ENCODE measurements at places on chromosomes 2 and 18.

- H3K36me3 ChIP-seq, result no peaks in the 10 kb centered on the region
- no peak overlapping the region for H3K27ac ChIP-seq
- H3K4me1 ChIP-seq, result peaks cover 2% of the 10 kb centered on the region
Measured at GRCh38 chr2:201128933-201129505, 13.1 kb downstream of the CFLAR start.

DNA sequence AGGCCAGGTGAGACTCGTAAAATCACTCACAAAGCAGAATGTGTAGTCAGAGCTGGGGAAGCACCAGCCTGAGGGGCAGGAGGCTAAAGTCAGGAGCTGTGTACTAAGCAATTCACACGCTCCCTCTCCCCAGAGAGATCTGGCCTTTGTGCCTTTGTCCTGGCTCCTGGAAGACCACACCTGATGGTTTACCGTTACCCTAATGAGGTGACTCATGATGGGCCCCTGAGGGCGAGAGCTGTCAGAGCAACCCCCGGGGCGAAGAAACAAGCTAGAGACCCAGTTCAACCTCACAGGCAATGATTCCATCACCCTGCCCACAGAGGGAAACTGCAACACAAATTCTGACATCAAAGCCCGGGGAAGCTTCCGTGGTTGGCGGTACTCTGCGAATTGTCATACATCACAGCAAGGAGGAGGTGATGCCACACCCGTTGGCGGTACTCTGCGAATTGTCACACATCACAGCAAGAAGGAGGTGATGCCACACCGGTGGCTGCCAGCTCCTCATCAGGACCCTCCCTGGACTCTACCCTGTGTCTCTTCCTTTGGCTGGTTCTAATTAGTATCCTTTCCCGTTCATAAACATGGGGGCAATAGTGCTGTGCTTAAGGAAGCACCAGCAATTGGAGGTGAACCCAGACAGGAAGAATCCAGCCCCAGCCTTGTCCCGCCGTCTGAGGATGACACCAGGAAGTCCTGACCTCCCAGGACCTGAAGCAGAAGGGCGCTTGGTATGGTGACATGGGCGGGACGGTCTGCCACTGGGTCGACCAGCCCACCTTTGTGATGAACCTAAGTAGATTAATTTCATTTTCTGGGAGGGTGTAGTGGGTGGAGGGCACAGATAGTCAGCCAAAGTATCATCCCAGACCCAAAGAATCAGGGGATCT lies 30.5 kb downstream of the B3GNT7 start:
- no peak overlapping the region for H3K27ac ChIP-seq
- no peaks in the 10 kb centered on the region for H3K4me1 ChIP-seq
- no peak for DNase-seq
- H3K27me3 ChIP-seq, result no peaks in the 10 kb centered on the region

- no peak overlapping the region for H3K4me3 ChIP-seq
- no peak for DNase-seq
- H3K27me3 ChIP-seq, result no peaks in the 10 kb centered on the region
- no peaks in the 10 kb centered on the region for H3K36me3 ChIP-seq
- 0 out of 2 replicates have a peak, but pooled peaks cover 3% of the 10 kb centered on the region for H3K4me1 ChIP-seq
- H3K27ac ChIP-seq, result no peak overlapping the region
Measured at GRCh38 chr2:71630454-71631328, 177.3 kb downstream of the DYSF start.

- H3K4me1 ChIP-seq, result no peaks in the 10 kb centered on the region
- H3K4me3 ChIP-seq, result no peak overlapping the region
- H3K36me3 ChIP-seq, result no peaks in the 10 kb centered on the region
- no peak for DNase-seq
- no peak overlapping the region for H3K27ac ChIP-seq
Measured at GRCh38 chr2:8617590-8617989, 64.3 kb upstream of the ID2 start.

DNA sequence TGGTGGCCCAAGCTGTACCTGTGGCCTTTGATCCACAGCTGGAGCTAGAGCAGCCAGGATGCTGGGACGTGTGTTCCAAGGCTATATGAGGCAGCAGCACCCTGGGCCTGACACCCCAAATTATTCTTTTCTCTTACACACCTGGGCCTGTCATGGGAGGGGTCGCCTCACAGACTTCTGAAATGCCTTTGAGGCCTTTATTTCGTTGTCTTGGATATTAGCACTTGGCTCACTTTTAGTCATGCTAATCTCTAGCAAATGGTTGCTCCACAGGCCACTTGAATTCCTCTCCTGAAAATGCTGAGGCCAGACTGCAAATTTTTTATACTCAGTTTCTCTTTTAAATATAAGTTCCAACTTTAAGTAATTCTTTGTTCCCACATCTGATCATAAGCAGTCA lies 22.0 kb upstream of the IL1R2 start:
- H3K36me3 ChIP-seq, result no peaks in the 10 kb centered on the region
- no peak for DNase-seq
- no peaks in the 10 kb centered on the region for H3K27me3 ChIP-seq
- H3K27ac ChIP-seq, result no peak overlapping the region
- no peak overlapping the region for H3K4me3 ChIP-seq

GRCh38 chr2:98293931-98294687 lies 52.1 kb upstream of the CNGA3 start:
- no peak for DNase-seq
- no peaks in the 10 kb centered on the region for H3K4me1 ChIP-seq
- no peaks in the 10 kb centered on the region for H3K36me3 ChIP-seq
- H3K4me3 ChIP-seq, result no peak overlapping the region

DNA sequence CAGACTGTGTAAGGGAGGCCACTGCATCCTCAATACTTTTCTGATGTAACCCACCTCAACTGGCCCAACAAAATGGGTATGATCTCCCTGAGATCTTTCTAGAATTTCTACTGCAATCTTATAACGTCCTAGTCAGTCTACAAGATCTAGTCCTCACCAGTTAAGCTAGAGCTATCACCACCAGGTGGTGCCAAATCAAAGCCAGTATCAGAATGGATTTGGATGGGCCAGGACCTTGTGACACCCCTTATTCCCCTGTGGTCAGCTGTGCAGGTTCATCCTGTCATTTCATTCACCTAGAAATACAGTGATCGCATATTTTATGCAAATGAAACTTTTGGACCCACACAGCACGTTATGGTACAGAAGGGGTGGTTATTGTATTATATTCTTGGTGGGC lies 90.3 kb downstream of the OLA1 start:
- no peak for DNase-seq
- no peaks in the 10 kb centered on the region for H3K36me3 ChIP-seq
- H3K4me3 ChIP-seq, result no peak overlapping the region

DNA sequence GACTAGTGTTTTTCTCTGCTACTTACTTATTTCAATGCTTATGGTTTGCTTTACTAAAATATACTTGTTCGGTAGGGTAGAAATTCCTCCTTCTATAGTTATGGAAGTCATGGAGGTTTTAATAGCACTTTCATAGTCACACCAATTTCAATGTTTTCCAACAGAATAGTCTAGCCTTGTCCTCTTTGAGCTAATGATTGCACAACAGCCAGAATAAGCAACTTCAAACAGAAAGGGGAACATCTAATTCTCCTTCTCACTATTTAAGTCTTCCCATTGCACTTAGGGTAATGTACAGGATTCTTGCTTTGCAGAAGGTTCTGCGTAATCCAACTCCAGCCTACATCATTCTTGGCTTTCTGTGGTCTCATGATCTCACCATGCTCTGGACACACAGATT lies 287.7 kb upstream of the GCFC2 start:
- no peaks in the 10 kb centered on the region for H3K27me3 ChIP-seq
- no peak overlapping the region for H3K27ac ChIP-seq
- no peak for DNase-seq
- no peaks in the 10 kb centered on the region for H3K4me1 ChIP-seq
- no peak overlapping the region for H3K4me3 ChIP-seq

GRCh38 chr2:9017411-9017810 lies 13.9 kb upstream of the MBOAT2 start:
- H3K27ac ChIP-seq, result no peak overlapping the region
- H3K4me3 ChIP-seq, result no peak overlapping the region
- H3K36me3 ChIP-seq, result no peaks in the 10 kb centered on the region
- H3K4me1 ChIP-seq, result no peaks in the 10 kb centered on the region
- DNase-seq, result no peak
- no peaks in the 10 kb centered on the region for H3K27me3 ChIP-seq

- no peaks in the 10 kb centered on the region for H3K4me1 ChIP-seq
- H3K36me3 ChIP-seq, result no peaks in the 10 kb centered on the region
- DNase-seq, result no peak
- no peaks in the 10 kb centered on the region for H3K27me3 ChIP-seq
- no peak overlapping the region for H3K4me3 ChIP-seq
- H3K27ac ChIP-seq, result no peak overlapping the region
Measured at GRCh38 chr2:101265893-101266499, 13.3 kb downstream of the CNOT11 start.

DNA sequence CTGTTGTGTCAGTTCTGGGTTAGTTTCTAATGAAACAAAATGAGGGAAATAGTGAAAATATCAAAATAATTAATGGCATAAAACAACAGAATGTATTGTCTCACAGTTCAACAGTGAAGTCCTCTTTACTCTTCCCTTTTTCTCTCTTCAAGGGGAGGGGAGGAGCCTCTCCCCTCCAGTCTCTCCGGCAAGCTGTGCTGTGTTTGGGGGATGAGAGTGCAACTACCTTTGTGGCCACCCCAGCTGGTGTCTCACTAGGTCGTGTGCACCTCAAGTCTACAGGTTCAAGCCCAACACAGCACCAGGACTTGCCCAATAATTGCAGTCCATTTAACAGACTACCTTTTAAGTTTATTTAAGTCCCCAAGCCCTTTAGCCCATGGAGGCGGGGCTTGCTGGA lies 271.7 kb upstream of the DOK6 start:
- DNase-seq, result peak; percentile 45
- no peak overlapping the region for H3K27ac ChIP-seq
- H3K4me3 ChIP-seq, result no peak overlapping the region
- no peaks in the 10 kb centered on the region for H3K27me3 ChIP-seq
- H3K36me3 ChIP-seq, result no peaks in the 10 kb centered on the region

- H3K4me1 ChIP-seq, result peaks cover 5% of the 10 kb centered on the region
- H3K27me3 ChIP-seq, result no peaks in the 10 kb centered on the region
- no peaks in the 10 kb centered on the region for H3K36me3 ChIP-seq
- no peak overlapping the region for H3K4me3 ChIP-seq
- H3K27ac ChIP-seq, result 0 out of 2 replicates have a peak overlapping the region, but pooled peaks have one; percentile 14
- DNase-seq, result no peak
Measured at GRCh38 chr2:115036818-115037217, 594.4 kb downstream of the DPP10 start.

- DNase-seq, result no peak
- H3K27ac ChIP-seq, result no peak overlapping the region
- no peaks in the 10 kb centered on the region for H3K27me3 ChIP-seq
- H3K4me1 ChIP-seq, result no peaks in the 10 kb centered on the region
Measured at GRCh38 chr2:100720445-100720844, 99.5 kb upstream of the NPAS2 start.

DNA sequence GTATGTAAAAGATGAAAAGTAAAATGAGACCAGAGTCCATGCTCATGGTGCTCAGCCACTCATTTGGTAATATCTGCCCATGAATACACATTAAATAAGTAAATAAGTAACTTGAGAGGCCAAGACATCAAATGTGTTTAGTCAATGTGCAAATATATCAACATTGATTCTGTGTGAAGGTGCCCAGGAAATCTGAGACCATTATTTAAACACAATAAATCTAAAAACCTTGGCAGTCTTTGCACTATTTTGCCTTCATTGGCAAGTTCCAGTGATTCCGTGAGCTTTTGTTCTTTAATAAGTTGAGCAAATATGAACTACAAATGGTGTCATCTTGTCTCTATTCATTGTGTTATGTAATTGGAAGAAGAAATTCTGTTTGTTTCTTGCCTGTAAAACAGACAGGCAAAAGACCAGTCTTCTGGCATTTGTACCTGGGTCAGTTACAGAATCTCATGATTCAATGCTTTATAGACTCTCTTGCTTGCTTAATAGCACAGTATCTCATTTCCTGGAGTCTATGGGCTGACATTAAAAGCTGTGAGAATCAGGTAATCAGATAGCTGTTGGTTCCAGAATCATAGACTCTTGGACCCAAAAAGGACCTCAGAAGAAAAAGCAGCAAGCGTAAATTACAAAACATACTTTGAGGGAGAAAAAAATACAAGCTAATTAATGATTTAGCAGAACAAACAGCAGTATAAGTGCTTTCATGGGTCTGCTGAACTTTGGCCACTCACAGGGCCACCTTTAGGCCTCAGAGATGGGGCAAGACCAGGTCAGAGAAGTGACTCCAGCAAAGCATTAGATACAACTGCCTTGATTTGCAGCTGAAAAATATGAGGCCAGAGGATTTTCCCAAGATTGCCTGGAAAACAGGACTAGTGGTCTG lies 20.0 kb upstream of the SERPINB3 start:
- no peak for DNase-seq
- peaks cover 6% of the 10 kb centered on the region for H3K4me1 ChIP-seq
- H3K27ac ChIP-seq, result no peak overlapping the region
- no peaks in the 10 kb centered on the region for H3K27me3 ChIP-seq

GRCh38 chr2:15834381-15835031 lies 105.8 kb upstream of the MYCN start:
- no peak overlapping the region for H3K27ac ChIP-seq
- no peaks in the 10 kb centered on the region for H3K36me3 ChIP-seq
- H3K27me3 ChIP-seq, result no peaks in the 10 kb centered on the region
- no peak overlapping the region for H3K4me3 ChIP-seq

GRCh38 chr2:150279686-150280085 lies 207.8 kb downstream of the RND3 start:
- no peaks in the 10 kb centered on the region for H3K27me3 ChIP-seq
- no peak for DNase-seq
- no peaks in the 10 kb centered on the region for H3K36me3 ChIP-seq

- H3K4me3 ChIP-seq, result no peak overlapping the region
- no peaks in the 10 kb centered on the region for H3K27me3 ChIP-seq
- H3K36me3 ChIP-seq, result no peaks in the 10 kb centered on the region
- no peak for DNase-seq
- no peaks in the 10 kb centered on the region for H3K4me1 ChIP-seq
Measured at GRCh38 chr2:28447943-28448792, 47.7 kb upstream of the PLB1 start.

DNA sequence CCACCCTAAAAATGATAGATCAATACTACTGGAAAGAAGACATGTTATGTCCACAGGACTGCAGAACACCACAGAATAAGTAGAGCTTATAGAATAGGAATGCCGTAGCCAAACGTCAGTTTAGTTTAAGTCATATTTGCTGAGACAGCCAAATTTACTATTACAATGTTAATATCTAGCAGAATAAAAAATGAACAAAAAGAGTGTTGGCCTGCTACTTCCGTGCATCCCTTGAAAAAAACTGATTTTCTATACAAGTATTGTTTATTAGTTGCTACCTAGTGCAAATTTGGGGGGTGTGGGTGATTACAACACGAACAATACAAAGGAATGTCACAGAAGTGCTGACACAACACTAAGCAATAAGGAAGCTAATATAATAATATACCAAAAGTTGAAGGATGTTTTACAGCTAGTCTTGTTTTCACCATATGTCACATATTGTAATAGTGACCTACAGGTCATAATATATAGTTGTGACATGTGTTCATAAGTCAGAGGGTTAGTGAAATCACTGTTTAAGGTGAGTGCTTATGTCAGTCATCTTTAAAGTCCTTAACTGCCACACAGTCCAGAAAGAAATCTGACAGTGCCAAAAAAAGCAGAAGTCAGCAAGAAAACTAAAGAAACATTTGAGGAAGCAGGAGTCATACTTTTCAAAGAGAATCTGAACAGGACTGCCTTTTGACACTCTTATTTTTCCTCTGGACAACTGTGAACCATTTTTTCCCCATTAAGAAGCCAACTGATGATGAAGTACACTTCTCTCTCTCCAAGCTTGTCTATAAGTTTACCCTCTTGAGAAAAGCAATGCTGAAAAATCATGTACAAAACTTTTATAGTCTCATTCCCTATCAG lies 376.4 kb downstream of the ZEB2 start:
- H3K4me1 ChIP-seq, result no peaks in the 10 kb centered on the region
- H3K27ac ChIP-seq, result no peak overlapping the region
- H3K4me3 ChIP-seq, result no peak overlapping the region
- H3K36me3 ChIP-seq, result no peaks in the 10 kb centered on the region
- H3K27me3 ChIP-seq, result no peaks in the 10 kb centered on the region
